A549 treated with RU486 at 1 μM for 4 hours (cell line): ENCODE measurements at places on chromosomes 4 and X. TPM values are rescaled to one million over a fixed set of nuclear protein-coding genes. Genes with fewer than 3 reads are reported as not detected.

HSPA4L gene
- total RNA-seq: 5.6 to 9.3 TPM (median 8.5 TPM) in 5 replicates

H2BW2 gene
- total RNA-seq: not detected in 5 replicates

GPR50 gene
- 0.07 to 0.24 TPM (median 0.12 TPM) in 5 replicates for total RNA-seq

TRPC5OS gene
- not detected in 5 replicates for total RNA-seq

ADGRG2 gene
- 4.6 to 7.0 TPM (median 6.4 TPM) in 5 replicates for total RNA-seq

ABCG2 gene
- total RNA-seq: 18.4 to 22.9 TPM (median 22.2 TPM) in 5 replicates

TEX13A gene
- not detected in 5 replicates for total RNA-seq

STARD8 gene
- 0.81 to 1.8 TPM (median 1.6 TPM) in 5 replicates for total RNA-seq

MAGEE1 gene
- total RNA-seq: 3.3 to 4.9 TPM (median 4.7 TPM) in 5 replicates

TMEM192 gene
- total RNA-seq: 6.1 to 9.7 TPM (median 8.4 TPM) in 5 replicates

NAA11 gene
- total RNA-seq: not detected in 5 replicates

PGAM4 gene
- total RNA-seq: 0.44 to 0.66 TPM (median 0.53 TPM) in 4 of 5 replicates, not detected in the other

SPANXA1 gene
- total RNA-seq: 0.22 TPM in 1 of 5 replicates, not detected in the others

LPAR4 gene
- total RNA-seq: not detected in 5 replicates

MAGEC1 gene
- 0.02 to 0.09 TPM (median 0.04 TPM) in 3 of 5 replicates, not detected in the others for total RNA-seq

P2RY8 gene
- total RNA-seq: 0.02 to 0.04 TPM in 2 of 5 replicates, not detected in the others

AR gene
- total RNA-seq: 2.8 to 3.8 TPM (median 3.6 TPM) in 5 replicates

SPRY1 gene
- 0.64 to 0.76 TPM (median 0.74 TPM) in 5 replicates for total RNA-seq

PLXNB3 gene
- total RNA-seq: 1.7 to 5.0 TPM (median 3.0 TPM) in 5 replicates

SPON2 gene
- total RNA-seq: 0.20 to 0.58 TPM (median 0.26 TPM) in 5 replicates

TXK gene
- 0.11 to 0.20 TPM (median 0.15 TPM) in 5 replicates for total RNA-seq

KLHL13 gene
- total RNA-seq: 0.29 to 0.96 TPM (median 0.38 TPM) in 5 replicates

PRKG2 gene
- 0.31 to 1.2 TPM (median 0.91 TPM) in 5 replicates for total RNA-seq

ARHGAP36 gene
- total RNA-seq: not detected in 5 replicates

PABPC4L gene
- total RNA-seq: 0.06 to 0.10 TPM (median 0.07 TPM) in 4 of 5 replicates, not detected in the other

F9 gene
- total RNA-seq: not detected in 5 replicates

SEL1L3 gene
- total RNA-seq: 23.4 to 25.2 TPM (median 24.9 TPM) in 5 replicates

CCDC149 gene
- 1.4 to 2.0 TPM (median 1.9 TPM) in 5 replicates for total RNA-seq

SLC2A9 gene
- total RNA-seq: 0.21 to 1.00 TPM (median 0.39 TPM) in 5 replicates

CLIC2 gene
- total RNA-seq: 0.06 to 0.53 TPM (median 0.25 TPM) in 4 of 5 replicates, not detected in the other

NDNF gene
- total RNA-seq: not detected in 5 replicates

SH2D1A gene
- not detected in 5 replicates for total RNA-seq

SPACA5 gene
- not detected in 5 replicates for total RNA-seq

ZMYM3 gene
- total RNA-seq: 10.5 to 14.4 TPM (median 11.4 TPM) in 5 replicates
